ENCODE measurements at places on chromosomes 5 and 9.

DNA sequence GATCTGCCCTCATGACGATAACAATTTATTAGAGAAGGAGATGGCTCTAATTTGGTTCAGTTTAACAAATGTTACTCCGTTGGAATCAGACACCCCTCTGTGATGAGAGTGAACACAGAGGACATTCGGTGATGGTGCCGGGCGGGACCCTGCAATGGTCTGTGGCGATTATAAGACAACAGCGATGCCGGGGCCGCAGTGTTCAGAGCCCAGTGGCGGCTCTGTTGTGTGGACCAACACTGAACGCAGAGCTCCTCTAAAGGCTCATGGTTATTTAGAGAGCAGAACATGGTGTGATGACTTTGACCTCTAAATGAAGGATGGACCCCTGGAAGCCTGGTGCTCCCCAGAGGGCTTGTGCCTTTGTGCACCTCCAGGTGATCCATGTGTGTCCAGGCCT lies 21.2 kb downstream of the UBE2QL1 start:
- no peak for DNase-seq

- no peak for DNase-seq
Measured at GRCh38 chr9:133116346-133117231, 4.5 kb downstream of the RALGDS start.

GRCh38 chr9:19935422-19935821 lies 146.6 kb upstream of the SLC24A2 start:
- no peak for DNase-seq

DNA sequence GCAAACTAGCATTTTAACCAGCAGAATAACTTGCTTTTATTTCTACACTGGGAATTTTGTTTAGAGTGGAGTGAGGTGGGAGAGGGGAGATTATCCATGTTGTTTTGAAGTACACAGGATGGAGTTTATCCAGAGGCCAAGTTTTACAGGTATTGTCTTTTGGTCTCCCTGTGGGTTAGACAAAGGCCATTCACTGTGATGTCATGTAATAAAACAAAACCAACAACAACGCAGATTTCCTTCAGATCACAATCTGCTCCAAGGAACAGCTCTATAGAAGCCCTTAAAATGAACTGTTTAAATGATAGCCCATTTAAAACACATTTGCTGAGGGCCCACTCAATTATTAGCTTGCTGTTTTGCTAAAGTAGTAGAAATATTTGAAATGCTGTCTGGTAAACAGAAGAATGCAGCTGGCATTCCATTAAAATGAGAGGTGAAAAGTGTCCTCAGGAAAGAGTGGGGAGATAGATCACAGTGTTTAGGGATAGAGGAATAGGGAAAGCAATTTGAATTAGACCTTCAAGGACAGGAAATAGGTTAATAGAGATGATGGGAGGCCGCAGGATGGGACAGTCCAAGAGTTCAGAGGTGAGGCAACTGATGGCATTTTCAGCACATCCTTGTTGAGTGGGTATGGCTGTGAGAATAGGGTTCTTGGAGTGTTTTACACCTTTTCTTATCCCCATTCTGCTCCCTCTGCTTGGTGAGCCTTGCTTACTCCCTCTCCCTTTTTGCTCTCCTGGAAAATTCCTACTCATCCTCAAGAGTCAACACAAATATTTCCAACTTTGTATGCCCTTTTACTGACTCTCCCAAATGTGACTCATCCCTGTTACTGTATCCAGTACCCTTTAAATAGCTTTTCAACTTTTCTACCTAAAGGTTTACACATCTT lies 140.1 kb upstream of the NR3C1 start:
- DNase-seq: no peak

GRCh38 chr9:73183917-73184861 lies 32.5 kb downstream of the ANXA1 start:
- DNase-seq: peak; percentile 66

- DNase-seq: no peak
Measured at GRCh38 chr5:142939006-142939405, 168.8 kb downstream of the ARHGAP26 start.

DNA sequence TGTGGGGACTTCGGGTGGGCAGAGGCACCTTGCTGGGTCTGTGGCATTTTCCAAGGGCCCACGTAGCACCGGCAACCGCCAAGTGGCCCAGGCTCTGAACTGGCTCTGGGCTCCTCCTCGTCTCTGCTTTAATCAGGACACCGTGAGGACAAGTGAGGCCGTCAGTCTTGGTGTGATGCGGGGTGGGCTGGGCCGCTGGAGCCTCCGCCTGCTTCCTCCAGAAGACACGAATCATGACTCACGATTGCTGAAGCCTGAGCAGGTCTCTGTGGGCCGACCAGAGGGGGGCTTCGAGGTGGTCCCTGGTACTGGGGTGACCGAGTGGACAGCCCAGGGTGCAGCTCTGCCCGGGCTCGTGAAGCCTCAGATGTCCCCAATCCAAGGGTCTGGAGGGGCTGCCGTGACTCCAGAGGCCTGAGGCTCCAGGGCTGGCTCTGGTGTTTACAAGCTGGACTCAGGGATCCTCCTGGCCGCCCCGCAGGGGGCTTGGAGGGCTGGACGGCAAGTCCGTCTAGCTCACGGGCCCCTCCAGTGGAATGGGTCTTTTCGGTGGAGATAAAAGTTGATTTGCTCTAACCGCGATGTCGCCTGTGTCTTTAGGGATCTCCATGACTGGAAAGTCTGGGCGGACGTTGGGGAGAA lies 5.8 kb downstream of the DPP7 start:
- no peak for DNase-seq

- peak; percentile 94 for DNase-seq
Measured at GRCh38 chr5:143554187-143554717, 150.8 kb upstream of the NR3C1 start.

GRCh38 chr9:89171231-89171630 lies 7.4 kb downstream of the SHC3 start:
- DNase-seq: no peak

GRCh38 chr5:34545626-34546025 lies 110.5 kb upstream of the RAI14 start:
- DNase-seq: no peak

GRCh38 chr5:2710910-2711309 lies 40.6 kb downstream of the IRX2 start:
- DNase-seq: no peak

GRCh38 chr5:171978519-171978918 lies 27.9 kb downstream of the FBXW11 start:
- no peak for DNase-seq

GRCh38 chr9:123550012-123550411 lies 194.0 kb downstream of the CRB2 start:
- DNase-seq: no peak

DNA sequence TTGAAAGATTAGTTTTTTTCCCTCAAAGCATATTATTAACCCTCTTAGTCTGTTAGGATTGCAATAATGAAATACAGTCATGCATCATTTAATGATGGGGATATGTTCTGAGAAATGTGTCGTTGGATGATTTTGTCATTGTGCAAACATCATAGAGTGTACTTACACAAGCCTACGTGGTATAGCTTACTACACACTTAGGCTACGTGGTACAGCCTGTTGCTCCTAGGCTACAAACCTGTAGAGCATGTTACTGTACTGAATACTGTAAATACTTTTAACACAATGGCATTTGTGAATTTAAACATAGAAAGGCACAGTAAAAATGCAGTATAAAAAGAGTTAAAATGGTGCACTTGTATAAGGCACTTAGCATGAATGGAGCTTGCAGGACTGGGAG lies 132.7 kb downstream of the PDE8B start:
- DNase-seq: no peak

DNA sequence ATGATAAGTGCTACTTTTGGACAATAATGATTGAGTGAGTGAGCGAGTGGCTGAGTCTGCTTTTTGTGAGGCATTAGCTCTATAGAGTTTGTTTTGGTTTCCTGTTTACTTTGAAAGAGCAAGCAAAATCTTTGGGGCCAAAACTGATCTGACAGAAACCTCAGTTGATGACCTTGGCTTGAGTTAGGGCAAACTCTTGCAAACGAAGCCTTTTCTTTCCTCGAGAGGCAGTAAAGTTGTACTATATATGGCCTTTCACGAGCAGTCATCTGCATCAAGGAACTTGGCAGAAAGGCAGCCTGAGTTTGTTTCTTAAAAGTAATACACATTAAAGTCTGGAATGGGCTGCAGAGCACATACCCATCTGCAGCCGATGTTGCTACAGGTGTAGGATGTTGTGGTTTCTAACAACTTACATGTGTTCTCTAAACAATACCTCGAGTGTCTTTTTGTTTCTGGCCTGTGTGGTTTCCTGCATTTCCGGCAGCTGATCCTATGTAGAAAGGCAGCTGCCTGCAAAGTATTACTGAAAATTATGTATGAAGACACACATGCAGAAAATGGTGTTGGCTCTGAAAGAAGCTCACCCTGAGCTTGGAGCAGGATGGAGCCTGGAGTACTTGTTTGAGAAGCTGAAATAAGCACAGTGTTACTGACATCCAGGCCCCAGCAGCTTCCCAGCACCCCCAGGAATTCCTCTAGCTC lies 60.8 kb downstream of the FOXD1 start:
- no peak for DNase-seq

DNA sequence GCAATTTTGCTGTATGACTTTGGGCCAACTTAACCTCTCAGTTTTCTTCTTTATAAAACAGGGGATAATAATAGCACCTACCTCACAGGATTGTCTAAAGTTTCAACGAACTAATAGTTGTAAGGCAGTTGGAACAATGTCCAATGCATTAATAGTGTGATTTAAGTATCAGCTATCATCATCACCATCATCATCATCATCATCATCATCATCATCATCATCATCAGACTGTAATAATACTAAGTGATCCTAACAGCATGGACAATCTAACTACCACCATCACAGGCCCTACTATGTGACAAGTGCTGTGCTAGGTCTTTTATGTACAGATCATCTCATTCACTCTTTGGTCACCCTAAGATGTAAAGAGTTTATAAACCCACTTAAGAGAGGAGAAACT lies 196.0 kb downstream of the MAPKAP1 start:
- no peak for DNase-seq

DNA sequence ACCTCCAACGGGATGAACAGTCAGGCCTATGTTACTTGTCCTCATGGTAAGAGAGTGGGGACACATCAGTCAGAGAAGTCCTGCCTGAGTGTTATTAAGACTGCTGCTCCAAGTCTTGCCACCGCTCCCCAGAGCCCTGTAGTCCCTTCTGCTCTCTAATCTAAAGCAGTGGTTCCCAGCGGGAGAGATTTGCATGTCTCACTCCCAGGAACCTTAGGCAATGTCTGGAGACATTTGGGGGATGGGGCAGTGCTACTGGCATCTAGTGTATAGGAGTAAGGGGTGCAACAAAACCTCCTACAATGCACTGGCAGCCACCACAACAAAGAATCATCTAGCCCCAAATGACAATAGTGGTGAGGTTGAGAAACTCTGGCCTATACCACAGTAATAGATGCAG lies 2.6 kb upstream of the SVEP1 start:
- no peak for DNase-seq

DNA sequence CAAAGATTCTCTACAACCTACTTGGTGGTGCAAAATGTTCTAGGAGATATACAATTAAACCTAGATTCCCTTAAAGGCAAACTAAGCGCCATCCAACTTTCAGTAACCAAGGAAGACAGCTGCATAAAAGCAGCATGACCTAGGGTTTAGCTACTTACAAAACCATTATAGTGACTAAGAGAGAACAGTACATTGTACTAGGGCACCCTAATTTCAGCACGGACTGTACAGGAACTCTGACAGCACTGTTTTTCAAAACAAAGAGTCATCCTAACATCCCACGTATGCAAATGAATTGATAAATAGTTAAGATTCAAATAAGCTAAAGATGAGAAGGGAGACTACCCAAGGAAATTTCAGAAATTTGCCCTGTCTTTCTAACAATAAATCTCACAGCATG lies 30.0 kb downstream of the STRBP start:
- DNase-seq: no peak

DNA sequence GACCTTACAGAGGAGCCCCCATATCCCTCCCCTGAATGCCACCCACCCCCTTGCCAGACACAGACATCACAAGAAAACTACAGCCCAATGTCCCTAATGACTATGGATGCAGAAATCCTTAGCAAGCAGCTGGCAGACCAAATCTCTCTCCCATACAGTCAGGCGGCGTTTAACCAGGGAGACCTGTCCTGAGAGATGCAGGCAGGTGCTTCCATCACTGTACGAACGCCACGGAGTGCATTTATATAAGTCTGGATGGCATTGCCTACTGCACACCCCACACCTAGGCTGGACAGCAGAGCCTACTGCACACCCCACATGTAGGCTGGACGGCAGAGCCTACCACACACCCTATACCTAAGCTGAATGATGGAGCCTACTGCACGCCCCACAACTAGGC lies 34.4 kb upstream of the SARDH start:
- no peak for DNase-seq

DNA sequence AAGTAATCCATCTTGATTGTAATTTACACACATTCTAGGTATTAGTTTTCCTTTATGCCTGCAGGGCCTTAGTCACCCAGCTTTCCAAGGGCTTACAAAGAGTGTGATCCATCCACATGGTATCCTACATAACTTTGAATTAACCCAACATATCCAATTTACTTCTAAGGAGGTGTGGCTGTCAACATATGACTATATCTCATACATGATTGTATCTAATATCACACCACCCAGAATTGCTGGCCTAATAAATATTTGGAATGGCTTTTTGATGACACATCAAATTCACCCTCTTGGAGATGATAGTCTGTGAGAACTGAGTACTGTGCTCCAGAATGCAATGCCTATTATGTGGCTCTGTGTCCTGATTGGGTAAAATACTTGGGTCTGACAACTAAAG lies 363.3 kb upstream of the GRIN3A start:
- no peak for DNase-seq

DNA sequence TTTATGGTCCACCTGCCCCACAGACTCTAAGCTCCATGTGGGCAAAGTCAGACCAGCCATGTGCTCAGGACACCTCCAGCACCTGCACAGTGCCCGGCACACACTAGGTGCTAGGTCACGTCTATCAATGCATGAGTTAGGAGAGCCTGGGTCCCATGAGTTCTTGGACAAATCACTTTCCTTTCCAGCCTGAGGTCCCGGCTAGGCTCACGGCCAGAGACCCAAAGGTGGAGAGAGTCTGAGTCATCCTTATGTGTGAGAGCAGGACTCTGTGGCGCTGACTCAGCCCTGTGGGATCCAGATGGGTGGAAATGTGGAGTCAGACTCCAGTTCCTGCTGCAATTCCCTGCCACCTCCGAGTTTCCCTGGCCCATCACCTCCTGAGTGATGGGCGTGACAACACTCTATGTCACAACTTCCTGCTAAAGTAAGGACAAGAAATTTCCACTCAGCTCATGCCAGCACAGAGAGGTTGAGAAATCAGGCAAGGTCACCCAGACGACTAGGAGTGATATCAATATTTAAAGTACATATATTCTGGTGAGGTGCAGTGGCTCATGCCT lies 2.5 kb upstream of the ST6GALNAC4 start:
- DNase-seq: peak; percentile 95

GRCh38 chr5:77945874-77946273 lies 169.7 kb upstream of the TBCA start:
- no peak for DNase-seq
